Skeletal muscle cell (primary cell): ENCODE measurements at places on chromosomes 7 and 10.

DNA sequence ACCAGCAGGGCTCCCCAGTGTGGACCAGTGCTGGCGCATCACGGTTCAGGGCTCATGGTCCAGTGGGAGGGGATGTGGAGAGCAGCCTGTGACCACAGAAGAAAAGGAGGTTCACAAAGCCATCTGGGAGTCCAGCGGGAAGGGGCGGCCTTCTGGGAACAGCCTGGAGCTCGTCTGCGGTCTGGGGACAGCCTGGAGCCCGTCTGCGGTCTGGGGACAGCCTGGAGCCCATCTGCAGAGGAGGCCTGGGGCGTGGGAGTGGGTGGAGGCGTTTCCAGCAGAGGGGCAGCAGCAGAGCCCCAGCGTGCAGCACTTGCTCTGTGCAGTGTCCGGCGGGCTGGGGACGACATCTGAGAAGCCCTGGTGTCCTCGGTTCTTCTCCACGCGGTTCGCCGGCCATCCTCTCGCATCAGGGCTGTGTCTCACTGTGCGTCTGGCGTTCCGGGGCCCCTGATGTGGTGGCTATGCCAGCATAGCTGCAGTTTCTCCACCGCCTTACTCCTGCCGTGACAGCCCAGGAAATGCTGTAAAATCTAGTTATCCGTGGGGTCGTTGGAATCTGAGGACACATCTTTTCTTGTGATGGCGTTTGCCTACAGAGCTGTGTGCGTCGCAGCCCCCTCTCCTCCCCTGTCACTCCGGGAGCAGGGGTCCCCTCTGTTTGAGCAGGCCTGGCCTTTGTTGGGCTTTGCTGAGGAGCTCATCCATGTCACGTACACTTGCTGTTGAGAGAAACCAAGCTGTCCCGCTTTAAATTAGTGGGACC is 104.6 kb downstream of the INPP5A start:
- no peak for DNase-seq

DNA sequence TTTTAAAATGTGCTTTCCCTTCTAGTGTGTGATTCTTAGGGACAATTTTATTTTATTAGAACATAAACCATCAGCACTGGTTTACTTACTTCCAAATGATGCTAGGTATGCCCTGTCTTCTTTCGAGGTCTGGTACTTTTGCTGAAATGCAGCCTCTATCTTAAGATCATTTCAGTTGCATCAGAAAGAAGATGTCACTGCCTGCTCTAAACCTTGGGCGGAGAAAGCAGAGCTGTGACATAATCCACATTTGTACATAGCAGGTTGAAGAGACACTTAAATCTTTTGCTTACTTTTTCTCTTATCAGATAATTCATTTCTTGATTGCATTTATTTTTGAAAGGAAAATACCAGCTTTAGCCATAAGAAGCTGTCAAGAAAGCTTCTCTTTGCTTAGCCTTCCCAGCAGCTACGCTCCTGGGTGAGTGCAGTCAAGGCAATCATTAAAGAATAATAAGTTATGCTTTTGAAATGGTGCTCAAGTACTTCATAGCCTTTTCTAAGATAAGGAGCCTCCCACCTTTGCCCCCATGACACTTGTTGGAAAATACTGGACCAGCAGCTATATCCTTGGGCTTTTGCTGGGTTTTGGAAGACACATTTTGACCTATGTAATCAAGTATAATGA is 108.4 kb upstream of the SAMD8 start:
- no peak for DNase-seq

GRCh38 chr7:148505645-148506375 is 84.8 kb upstream of the C7orf33 start:
- DNase-seq: no peak

DNA sequence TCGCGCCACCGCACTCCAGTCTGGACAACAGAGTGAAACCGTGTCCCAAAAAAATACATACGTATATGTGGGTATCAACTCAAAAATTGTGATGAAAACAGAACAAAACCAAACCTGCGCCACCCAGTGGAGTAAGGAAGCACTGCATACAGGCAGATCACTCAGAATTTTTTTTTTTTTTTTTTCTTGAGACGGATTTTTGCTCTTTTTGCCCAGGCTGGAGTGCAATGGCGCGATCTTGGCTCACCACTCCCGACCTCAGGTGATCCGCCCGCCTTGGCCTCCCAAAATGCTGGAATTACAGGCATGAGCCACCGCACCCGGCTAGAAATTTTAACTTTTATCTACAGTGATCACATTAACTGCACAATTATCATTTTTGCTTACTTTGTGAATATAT is 9.1 kb upstream of the TMEM236 start:
- DNase-seq: peak; percentile 2

DNA sequence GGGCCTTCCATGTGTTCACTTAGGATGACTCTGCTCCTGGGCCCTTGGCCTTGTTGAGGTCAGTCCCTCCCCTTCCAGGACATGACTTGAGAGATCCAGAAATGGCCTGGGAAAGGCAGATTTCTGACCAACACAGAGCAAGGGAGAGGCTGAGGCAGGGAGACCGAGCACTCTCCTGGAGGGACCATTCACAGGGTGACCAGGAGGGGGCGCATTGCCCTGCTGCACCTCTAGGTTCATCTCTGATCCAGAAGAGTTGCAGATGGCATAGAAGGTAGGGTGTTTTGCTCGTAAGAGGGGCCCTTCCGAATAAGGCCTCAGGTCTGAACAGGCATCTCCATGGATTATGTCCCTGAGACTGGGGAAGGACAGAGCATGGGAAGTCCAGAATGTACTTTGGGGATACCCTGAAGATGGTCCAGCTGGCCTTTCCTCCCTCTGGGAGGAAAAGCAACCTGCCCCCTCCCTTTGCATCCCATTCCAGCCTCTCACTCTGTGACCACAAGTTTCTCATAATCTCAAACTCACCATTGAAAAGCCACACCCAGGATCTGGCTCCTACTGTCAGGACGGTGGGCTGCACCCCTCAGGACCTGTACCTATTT is 6.6 kb downstream of the DMBT1 start:
- no peak for DNase-seq
